Daoy (cell line): ENCODE measurements at places on chromosomes 7 and 10. TPM values are rescaled to one million over a fixed set of nuclear protein-coding genes. Genes with fewer than 3 reads are reported as not detected.

EPHA1 gene
- total RNA-seq = 0.09 TPM in 1 of 2 replicates, not detected in the other

KDM7A gene
- 2.2 and 6.5 TPM in 2 replicates for total RNA-seq

VIPR2 gene
- total RNA-seq = 0.74 and 1.4 TPM in 2 replicates

CTAGE6 gene
- not detected in 2 replicates for total RNA-seq

AQP1 gene
- 1.0 and 1.6 TPM in 2 replicates for total RNA-seq

KLF14 gene
- 0.06 and 0.86 TPM in 2 replicates for total RNA-seq

FXYD4 gene
- not detected in 2 replicates for total RNA-seq

JCAD gene
- 4.5 and 5.2 TPM in 2 replicates for total RNA-seq

- DNase-seq = no peak
These were observed 19.4 kb upstream of the CABCOCO1 start for GRCh38 chr10:61643316-61643751.

GRCh38 chr10:123666318-123667236, at the start of gene GPR26:
GPR26 (plus strand) TSS chr10:123666355; CDS start chr10:123666408, 53 bp downstream.
- peak; percentile 17 for DNase-seq

- DNase-seq = no peak
These were observed 120.6 kb downstream of the LRRC18 start for GRCh38 chr10:48818861-48819520.

- no peak for DNase-seq
These were observed 11.5 kb upstream of the C10orf53 start for GRCh38 chr10:49667991-49668390.

DNA sequence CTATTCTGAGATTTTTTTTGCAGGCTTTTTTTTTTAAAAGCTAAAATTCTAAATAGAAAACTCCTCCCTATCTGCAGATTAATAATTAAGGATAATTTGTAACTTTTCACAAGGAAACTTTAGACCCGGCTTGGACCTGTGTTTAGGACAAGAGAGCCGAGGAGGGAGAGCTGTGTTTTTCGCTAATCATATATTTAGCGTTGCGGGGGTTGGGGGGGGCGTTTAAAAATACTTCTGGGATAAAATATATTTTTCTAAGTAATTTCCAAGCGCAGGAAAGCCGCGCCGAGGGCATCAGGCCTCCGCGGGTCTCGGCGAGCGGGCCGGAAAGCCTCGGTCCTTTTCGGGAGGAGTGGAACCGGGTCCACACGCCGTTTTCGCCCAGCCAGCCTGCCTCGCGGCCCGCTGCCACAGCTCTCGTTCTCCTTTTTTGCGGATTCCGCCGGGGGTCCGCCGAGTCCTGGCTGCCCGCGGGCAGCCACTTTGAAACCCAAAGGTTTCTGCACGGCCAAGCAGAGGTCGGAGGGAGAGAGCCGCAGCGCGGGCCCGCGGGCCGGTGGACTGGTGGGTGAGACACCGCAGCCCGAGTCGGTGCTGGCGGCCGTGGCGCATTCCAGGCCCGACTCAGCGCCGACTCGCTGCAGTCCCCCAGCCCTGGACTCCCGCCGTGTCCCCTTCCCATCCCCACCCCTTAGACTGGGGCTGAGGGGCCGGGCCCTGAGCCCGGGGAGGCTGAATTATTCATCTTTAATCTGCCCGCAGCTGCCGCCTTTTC, 2.3 kb downstream of the PAX2 start:
- no peak for DNase-seq

GRCh38 chr7:26603631-26604030, 260.8 kb downstream of the SKAP2 start:
- DNase-seq = peak; percentile 96

DNA sequence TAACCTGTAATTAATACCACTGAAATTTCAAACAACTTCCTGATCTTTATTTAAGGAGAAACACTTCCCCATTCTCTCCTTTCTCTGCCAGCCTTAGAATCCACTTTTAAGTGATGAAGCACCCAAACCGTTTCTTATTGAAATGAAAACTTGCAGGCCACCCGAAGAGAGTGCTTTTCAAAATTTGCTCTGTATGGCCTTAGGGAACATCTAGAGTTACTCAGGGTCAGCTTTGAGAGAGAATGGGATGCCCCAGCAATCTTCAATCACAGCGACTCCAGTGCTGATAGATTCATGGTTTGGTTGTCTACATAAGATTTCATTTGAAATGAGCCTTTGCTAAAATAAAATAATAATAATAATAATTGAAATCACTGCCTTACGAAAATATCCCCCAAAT, 323.1 kb downstream of the PCLO start:
- DNase-seq = no peak

DNA sequence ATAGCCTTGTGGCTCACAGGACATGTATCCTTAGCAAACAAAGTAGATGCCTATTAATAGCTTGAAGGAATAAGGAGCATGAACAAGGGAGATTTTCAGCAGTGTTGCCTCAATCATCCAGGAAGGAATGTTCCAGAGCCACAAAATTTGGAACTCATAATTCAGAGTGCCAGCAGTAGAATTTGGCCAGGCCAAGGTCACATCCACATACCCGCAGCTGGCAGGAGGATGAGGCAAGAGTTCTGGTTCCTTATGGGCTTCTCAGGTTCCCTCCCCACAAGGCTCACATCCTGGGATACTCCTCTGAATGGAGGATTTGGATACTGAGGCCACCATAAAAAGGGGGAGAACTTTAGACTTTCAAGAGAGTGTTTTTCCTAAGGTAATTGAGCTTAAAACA, 45.8 kb downstream of the SUFU start:
- DNase-seq = no peak

GRCh38 chr10:58291538-58292174, 22.7 kb downstream of the CISD1 start:
- DNase-seq = peak; percentile 30

DNA sequence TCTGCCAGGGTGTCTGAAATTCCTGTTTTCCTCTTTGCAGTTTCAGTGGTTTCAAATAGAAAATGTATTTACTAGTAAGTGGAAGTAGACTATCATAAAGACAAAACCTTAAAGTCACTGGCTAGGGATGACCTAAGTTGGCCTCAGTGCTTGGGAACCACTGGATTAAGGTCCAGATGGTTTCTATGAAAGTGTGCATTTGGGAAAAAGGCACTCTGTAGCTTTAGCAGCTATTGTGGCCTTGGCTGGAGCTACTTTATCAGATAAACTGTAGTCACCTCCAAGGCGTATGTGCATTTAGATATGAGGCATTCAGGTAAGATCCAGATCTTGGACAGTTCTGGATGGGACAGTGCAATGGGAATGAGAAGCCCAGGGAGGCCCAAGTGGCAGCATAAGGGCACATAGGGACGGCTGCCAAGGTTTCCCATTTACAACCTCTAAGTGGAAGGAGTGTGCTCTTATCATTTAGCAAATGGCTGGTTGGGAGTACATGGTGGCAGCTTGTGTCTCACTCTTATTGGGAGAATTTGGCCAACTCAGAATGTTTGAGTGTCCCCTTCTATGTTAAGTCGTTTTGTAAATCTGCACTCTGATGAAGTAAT, 185.6 kb downstream of the LRMDA start:
- DNase-seq = no peak

DNA sequence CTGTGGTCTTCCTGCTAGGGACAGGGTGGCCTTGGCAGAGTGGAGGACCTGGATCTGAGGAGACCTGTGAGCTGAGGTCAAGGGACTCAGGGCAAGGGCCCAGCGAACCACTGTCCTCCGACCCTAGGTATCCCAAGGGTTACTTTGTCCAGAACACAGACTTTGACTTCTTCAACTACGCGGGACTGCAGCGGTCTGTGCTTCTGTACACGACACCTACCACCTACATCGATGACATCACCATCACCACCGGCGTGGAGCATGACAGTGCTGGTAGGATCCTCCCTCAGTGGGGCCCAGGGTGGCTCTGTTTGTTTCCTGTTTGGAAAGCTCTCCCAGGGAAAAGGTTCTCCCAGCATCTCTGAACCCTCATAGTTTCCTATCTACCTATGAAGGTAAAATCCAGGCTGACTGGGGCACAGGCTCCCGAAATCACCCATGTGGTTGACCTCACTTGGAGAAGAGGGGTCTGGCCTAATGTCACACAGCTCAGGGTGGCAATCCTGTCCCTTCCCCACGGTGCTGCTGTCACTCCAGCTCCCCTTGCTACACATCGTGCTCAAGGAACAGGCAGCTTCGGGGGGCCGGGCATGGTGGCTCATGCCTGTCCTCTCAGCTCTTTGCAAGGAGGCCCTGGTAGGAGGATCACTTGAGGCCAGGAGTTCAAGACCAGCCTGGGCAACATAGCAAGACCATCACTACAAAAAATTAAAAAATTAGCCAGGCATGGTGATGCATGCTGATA, 57.6 kb downstream of the ZNF727 start:
- DNase-seq = no peak

GRCh38 chr10:19738440-19738839, 77.8 kb upstream of the PLXDC2 start:
- DNase-seq = no peak

DNA sequence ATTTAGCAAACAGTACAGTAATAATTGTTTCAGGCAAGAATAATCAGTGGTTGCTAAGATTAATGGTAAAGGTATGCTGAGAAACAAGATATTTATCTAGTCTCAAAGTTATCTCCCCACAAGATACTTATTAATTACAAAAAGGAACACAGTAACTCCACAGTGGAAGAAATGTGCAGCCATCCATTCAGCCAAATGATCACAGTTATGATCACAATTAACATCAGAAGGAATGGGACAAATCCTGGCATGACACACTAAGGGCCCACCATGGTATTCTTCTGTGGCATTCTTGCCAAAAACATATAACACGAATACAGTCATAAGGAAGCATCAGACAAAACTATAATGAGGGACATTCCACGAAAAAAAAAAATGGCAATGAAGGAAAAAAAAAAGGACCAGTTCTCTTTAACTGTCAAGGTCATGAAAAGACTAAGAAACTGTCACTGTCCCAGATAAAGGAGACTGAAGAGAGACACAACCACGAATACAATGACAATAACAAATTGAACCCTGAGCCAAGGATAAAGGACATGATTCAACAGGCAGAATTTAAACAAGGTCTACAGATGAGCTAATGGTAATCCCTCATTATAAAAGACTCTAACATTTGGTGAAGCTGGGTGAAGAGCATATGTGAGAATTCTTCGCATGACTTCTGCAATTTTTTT, 20.9 kb downstream of the NUDCD3 start:
- DNase-seq = no peak

DNA sequence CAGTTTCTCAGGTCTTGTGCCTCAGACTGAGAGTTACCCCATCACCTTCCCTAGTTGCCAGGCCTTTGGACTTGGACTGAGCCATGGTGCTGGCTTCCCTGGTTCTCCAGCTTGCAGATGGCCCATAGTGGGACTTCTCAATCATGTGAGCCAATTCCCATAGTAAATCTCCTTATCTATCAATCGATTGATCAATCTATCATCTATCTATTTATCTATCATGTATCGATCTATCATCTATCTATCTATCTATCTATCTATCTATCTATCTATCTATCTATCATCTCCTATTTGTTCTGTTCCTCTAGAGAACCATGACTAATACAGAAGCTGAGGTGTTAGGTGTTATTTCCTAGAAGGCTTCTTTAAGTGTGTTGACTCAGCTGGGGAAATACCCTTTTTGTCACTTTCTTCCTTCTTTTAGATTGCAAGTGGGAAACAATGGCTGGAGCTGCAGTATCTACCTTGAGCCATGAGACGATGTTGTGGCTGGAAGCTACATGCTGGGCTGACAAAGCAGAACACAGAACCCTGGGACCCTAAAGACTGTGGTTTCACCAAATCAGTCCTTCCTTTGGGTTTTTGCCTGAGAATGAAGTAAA, 234.7 kb upstream of the GLI3 start:
- DNase-seq = no peak

GRCh38 chr10:49187950-49188761, at the start of gene TMEM273:
TMEM273 (minus strand) TSS chr10:49188391; CDS start chr10:49188336, 55 bp downstream.
- DNase-seq = peak; percentile 37

GRCh38 chr10:114603948-114604347, 54.1 kb downstream of the ABLIM1 start:
- peak; percentile 43 for DNase-seq

GRCh38 chr7:98933321-98933720, 55.0 kb downstream of the TRRAP start:
- no peak for DNase-seq

- no peak for DNase-seq
These were observed 31.7 kb downstream of the CAMK1D start for GRCh38 chr10:12380999-12381398.

DNA sequence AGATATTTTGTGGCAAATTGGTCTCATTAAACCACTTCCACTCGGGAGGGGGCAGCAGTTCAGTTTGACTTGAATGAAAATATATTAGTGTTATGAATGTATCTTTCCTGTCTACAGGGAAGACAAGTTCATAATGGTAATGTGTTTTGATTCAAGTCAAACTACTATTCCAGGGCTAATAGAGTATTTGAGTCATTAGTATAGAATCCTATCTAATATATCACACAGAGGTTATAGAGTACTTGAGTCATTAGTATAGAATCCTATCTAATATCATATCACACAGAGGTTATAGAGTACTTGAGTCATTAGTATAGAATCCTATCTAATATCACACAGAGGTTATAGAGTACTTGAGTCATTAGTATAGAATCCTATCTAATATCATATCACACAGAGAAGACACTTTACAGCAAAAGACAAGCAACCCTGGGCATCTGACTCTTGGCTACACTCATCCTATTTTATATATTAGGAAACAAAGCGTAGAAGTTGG, 199.7 kb upstream of the MAGI2 start:
- DNase-seq = no peak

DNA sequence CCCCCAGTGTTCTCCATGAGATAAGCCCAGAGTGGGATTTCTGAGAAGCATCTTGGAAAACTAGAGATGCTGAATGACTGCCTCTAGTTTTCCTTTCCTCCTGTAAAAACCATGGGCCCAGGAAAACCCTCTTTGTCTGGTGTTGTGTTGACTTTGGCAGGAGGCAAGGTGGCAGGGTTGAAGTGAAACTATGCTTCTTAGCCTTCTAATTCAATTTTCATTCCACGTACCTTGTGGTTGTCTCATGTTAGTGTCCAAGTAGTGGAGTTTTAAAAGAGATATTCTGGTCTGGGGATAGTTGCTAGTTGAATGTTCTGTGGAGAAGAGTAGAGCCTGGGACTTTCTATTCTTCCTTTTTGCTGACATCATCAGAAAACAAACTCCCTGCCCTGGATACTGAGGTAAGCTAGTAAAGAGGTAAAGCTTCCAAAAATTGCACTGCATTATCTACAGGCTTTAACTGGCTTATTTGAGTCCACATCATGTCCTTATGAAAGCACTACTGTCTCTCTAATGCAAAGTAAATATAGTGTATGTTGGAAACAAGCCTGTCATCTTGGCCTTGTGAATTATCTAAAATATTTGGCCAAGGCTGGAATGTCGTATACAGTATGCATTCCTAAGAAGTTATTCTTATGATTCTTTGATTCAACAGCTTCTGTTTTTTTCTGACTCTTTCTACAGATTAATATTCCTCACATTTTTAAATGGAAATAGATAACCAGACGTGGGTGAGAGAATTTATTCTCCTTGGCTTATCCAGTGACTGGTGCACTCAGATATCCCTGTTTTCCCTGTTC, at the start of gene OR2F2:
Gene OR2F2 (plus strand): TSS at position 708 of the 800 bp plus-strand sequence. CDS start 0 bp downstream, at position 708.
- DNase-seq = no peak
